ENCODE measurements at places on chromosomes 16 and 17.

GRCh38 chr17:55286681-55287589, 22.2 kb downstream of the HLF start:
- peak; percentile 11 for DNase-seq

DNA sequence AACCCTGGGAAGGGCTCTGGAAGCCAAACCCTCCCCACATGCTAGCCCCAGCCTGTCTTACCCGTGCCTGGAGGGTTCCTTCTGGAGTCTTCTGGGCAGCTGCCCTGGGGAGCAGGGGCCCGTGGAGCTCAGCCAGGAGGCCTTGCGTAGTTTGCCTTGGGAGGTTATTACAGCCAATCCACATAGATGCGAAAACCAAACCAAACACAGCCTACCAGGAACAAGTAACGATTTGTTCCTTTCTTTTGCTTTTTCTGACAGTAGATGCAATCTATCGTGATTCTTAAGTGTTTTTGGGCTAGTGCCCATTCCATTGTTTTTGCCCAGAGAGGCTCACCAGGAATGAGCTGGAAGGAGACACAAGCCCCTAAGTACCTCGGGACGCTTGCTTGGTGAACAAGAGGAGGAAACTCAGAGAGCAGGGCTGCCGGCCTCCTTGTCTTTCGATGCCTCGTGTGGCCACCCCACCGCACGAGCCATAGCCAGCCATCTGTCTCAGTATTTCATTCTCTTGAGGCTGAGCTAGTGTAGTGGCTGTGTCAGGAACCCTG, 102.7 kb upstream of the NOL11 start:
- peak; percentile 52 for DNase-seq

GRCh38 chr16:2212362-2213324, 2.0 kb upstream of the BRICD5 start:
- no peak for DNase-seq

- no peak for DNase-seq
Measured at GRCh38 chr16:55271945-55272513, 52.0 kb upstream of the IRX6 start.

GRCh38 chr16:46908540-46909372, 24.6 kb downstream of the GPT2 start:
- DNase-seq, result peak; percentile 74

- peak; percentile 34 for DNase-seq
Measured at GRCh38 chr17:3865176-3865575, 19.1 kb upstream of the NCBP3 start.

DNA sequence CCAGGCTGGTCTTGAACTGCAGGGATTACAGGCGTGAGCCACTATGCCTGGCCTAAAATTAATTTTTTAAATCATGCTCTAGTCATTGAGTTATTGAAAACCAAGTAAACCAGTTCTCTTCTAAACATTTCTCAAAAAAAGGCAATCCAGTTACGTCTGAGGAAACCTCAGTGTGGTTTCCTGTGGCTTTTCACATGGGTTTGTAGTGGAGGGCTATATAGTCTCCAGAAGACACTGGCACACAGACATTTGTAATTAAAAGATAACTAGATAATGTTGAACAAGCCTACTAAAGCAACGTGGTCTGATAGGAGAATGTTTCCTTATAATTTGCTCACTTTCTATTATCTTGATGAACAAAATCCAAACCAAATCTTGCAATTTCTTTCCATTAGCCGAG, 5.2 kb upstream of the TOB1 start:
- no peak for DNase-seq

GRCh38 chr16:54106057-54106456, 180.5 kb downstream of the IRX3 start:
- no peak for DNase-seq

GRCh38 chr17:37742116-37742761, 2.6 kb downstream of the HNF1B start:
- DNase-seq, result no peak

GRCh38 chr17:63880706-63881105, 1.0 kb downstream of the GH2 start:
- no peak for DNase-seq

DNA sequence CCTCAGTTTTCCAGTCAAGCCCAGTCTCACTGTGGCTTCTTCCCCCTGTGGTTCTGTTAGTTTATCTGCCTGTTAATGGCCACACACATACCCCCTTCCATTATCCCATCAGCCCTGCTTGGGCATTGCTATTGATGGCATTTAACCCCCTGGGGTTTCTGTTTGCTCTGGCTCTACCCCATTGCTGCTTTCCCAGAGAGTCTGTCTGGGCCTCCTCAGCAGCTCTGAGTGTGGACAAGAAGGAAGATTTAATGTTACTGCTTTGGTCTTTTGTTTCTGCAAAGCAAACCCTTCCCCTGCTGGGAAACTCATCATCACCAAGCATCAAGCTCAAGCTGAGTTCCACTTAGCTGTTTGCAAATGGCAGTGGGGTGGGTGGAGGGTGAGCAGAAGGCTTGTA, 162.7 kb downstream of the CCT6B start:
- no peak for DNase-seq

DNA sequence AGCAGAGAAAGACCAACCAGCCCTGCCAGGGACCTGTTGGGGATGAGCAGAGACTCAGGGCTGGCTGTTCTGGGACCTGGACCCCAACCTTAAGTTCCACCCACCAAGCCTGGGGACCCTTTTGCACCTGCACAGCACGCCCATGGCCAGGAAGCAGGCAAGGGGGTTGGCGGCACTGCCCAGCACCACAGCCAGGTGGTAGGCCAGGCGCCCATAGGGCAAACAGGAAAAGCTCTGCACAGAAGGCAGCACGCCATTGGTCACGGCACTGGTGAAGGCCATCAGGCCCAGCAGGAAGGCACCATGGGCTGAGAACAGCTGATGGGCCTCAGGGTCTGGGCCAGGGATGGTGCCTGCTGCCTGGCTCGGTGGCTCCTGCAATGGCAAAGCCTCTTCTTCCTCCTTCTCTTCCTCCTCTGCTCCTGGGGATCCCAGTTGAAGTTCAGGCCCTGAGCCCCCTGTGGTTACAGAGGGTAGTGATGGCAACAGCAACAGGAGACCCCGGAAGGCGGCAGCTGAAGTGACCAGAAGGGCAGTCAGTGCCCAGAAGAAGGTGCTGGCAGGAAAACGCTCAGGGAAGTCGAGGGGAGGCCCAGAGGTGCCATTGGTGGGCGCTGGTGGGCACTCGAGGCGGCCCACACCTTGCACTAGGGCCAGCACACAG, 1.7 kb downstream of the SLC52A1 start:
- DNase-seq, result no peak

GRCh38 chr17:72264682-72265405, 144.0 kb downstream of the SOX9 start:
- no peak for DNase-seq

- peak; percentile 23 for DNase-seq
Measured at GRCh38 chr17:40910441-40910841, 25.4 kb upstream of the KRT20 start.

DNA sequence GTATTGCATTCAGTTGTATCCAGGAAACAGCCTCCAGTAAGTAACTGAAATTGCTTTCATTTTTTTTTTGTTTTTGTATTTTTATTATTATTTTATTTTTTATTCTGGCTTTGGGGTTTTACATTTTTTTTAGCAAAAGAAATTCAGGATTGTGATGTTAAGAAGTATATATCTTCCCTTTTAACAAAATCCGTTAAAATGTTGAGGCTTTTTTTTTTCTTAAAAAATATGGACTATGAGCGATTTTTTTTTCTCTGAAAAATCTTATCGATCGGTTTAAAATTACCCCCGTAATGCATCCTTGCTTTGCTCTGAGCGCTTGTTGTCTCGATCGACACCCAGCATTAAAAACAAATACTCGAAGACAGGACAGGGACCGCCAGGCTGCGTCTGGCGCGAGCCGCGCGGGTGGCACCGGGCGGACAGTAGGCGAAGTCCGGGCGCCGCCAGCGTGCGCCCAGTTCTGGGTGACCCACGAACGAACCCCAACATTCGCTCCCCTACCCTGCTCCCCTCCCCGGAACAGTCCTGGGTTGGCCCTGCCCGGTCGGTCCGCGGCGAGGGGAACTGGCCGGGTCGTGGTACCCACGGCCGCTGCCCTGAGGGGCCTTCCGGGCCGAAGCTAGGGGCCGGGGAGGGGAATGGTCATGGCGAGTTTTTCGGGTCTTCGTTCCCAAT, 482 bp downstream of the BAHCC1 start:
- no peak for DNase-seq

DNA sequence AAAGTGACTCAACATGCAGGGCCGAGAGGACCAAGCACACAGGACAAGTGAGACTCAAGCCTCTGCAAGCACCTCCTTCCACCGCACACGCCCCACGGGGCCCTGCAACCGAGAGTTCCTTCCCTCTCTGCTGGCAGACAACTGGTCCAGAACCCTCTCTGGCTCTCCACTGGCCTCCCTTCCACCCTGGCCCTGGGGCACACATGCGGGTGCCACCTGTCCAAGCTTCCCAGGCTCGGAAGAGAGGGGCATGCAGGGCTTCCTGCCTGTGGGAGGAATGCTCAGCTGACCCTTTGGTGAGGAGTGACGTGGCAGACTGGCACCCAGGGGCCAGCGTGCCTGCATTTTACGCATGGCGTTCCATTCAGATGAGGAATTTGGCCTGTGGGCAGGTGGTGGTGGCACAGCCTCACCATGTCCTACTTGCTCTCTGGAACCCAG, 59.8 kb downstream of the PIPOX start:
- DNase-seq, result no peak

GRCh38 chr16:81808933-81809480, 29.9 kb downstream of the PLCG2 start:
- DNase-seq, result no peak

DNA sequence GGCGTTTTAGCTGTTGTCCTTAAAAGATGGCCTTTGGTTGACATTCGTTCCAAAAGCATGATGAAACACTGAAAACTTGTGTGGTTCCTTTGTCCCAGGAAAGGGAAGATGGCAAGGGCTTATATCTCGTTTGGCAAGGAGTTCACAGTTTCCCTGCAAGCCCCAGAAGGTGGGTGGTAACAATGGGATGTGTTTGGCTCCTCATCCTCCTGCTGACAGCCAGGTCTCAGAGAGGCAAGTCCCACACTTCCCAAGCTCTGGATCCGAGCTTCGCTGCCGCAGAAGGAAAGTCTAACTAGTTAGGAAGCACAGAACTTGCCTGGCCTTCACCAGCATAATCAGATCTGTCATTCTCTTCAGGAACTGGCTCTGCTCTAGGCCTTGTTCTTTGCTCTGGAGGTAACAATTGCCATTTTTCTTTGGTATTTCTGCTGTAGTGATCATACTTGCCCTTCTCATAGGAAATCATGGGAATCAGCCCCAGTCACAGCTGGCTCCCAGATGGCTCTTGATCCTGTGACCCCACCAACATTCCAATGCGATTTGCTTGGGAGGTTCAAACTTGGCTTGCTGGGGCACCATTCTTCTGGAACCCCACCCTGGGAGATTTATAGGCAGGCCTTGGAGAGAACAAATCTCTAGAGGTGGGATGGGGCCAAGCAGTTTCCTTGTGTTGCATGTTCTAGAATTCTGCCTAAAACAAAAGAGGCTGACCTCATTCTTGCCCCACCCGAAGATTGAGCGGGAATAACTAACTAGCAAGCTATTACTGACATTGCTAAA, 17.9 kb downstream of the KPNA2 start:
- DNase-seq, result peak; percentile 85

DNA sequence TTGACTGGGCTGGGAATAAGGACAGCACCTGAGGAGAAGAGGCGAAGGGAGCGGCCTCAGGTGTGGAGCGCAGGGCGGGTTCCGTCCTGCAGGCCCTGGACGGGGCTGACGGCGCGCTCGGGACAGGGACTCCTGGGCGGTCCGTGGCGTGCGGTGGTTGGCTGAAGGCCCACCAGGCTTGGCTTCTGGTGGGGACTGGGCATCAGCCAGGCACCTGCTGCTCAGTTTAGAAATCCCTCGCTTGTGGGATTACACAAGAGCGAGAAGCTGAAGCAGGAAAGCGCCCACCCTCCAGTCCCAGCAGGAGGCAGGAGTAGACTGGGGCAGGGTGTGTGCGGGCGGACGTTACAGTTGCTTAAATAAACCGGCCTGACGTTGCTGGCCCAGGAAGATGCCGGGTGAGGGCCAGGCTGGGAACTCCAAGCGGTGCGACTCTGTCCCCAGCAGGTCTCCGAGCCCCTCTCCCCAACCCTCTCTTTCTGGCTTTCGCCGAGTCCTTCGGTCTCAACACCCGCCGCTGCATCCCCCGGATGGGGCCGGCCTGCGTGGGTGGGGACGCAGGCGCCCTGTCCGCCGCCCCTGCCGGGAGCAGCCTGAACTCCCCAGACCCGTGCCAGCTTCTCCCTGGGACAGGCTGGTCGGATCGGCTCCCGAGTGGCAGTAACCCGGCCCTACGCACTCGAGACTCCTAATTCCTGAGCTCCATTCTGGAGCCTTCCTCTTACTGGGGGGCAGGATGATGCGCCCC, 639 bp downstream of the MIF4GD start:
- DNase-seq, result peak; percentile 80

DNA sequence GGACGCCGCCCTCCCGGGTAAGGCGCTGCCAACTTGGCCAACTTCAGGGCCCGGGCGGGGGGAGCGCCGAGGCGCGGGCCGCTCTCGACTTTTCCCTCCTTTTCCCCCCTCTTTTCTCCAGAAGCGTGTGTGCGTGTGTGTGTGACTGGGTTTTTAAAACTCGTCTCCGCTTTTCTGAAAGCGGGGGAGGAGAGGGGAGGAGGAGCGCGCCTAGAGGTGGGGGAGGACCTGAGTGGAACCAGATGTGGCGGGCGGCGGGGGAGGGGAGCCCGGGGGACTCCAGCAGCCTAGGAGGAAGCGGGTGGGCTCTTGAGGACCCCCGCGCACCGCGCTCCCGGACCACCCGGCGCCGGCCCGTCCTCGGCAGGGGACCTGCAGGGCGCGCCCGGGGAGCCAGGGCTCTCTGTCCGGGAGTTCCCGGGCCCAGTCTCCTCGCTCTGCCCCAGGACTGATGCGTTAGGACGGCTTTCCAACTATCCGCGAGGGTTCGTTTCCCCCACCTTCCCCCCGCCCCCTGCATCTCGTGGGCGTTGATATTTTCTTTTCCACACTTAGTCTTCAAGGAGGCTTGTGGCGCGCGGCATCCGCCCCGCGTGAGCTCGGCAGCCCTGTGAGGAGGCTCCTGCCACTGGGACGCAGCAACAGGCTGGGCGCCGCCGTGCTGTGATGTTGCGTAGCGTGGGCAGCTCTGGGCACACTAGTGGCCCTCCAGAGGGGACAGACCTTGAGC, 599 bp downstream of the MRC2 start:
- peak; percentile 79 for DNase-seq

DNA sequence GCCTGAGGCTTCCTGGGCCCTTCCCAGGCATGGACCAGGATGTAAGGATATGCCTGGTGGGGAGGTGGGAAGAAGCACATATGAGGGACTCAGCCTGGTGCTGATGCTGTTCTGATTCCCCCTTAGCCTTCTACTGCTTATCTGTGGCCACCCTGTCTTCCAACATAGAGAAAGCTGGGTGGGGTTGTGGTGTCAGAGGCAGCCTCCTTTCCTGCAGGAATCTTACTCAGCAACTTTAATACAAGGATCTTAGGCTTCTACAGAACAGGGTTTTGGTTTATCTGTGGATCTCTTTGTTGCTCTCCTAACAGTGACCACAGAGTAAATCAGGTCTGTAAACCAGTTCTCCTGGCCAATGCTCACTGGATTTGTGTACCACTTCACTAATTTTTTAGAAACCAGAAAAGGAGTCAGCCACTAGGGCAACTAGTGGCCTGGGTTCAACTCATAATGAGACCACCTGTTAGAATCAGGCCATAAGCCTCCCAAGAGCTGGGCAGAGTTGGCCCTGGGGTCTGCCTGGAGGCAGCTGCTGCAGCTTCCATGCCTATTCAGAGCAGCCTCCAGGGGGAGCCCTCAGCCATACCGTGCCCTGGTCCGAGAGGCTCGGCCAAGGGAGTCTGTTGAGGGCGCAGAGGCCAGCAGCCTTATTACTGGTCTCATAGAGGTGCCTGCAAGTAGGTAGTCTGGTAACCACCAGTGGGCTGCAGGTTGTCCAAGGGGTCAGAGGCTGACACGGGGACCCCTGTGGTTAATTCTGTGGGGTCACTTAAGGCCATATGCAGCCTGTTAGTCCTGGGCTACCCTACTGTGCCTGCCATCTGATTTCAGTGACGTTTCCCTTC, 7.1 kb downstream of the HAS3 start:
- DNase-seq, result peak; percentile 52

Data from fibroblast of pulmonary artery (primary cell).